ENCODE measurements at places on chromosomes 1 and 21.

DNA sequence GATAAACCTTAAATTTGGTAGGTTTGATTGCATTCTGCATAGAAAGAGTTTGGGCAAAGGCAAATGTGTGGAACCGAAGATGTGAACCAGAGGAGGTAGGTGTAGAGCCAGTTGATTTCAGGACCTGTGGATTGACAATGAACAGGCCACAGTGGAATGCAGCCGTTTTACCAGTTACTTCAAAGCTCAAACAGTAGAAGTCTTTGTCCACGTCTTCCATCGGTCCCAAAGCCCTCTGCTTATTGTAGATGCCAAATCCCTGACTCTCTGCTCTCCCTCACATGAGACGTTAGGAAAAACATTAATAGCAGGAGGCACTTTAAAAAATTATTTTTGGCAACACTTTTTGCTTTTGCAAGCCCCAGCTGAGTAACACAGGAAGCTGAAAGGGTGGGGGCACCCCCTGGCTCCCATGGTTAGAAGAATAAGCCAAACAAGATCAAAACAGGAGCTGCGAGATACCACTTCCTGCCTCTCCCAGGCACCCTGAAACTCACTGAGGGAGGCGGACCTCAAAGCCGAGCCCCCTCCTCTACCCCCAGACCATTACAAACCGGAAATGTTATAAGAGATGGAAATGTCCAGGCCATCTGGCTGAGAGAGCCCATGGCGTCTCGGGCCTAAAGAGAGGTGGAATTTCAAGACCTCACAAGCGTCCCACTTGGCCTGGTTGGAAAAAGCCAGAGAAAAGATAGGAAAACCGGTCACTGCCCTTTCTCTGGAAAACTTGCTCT lies 13.5 kb downstream of the TRAF3IP3 start:
- H3K27ac ChIP-seq = no peak overlapping the region
- DNase-seq = peak; percentile 76

DNA sequence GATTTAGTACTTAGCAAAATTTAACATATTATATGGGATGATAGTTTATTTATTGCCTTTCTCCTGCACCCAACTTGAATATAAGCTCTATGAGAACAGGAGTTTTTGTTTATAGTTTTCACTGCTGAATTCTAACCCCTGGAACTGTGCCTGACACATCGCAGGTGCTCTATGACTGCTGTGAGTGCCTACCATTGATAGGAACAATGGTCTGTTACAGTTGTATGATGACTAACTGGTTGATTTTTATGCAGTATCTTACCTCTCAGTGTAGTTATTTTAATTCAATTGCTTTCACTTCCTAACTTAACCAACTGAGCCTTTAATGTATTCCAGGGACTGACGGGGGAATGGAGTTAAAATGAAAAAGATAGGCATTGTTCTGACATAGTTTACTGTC lies 336.0 kb downstream of the ST6GALNAC3 start:
- no peaks in the 10 kb centered on the region for H3K4me1 ChIP-seq
- DNase-seq = no peak
- H3K36me3 ChIP-seq = peaks cover 10% of the 10 kb centered on the region
- no peak overlapping the region for H3K4me3 ChIP-seq

- peaks cover 5% of the 10 kb centered on the region for H3K36me3 ChIP-seq
- peaks cover 7% of the 10 kb centered on the region for H3K4me1 ChIP-seq
- no peaks in the 10 kb centered on the region for H3K27me3 ChIP-seq
- no peak for DNase-seq
- no peak overlapping the region for H3K27ac ChIP-seq
- no peak overlapping the region for H3K4me3 ChIP-seq
Observed at GRCh38 chr21:32483293-32483595, 70.7 kb downstream of the EVA1C start.

DNA sequence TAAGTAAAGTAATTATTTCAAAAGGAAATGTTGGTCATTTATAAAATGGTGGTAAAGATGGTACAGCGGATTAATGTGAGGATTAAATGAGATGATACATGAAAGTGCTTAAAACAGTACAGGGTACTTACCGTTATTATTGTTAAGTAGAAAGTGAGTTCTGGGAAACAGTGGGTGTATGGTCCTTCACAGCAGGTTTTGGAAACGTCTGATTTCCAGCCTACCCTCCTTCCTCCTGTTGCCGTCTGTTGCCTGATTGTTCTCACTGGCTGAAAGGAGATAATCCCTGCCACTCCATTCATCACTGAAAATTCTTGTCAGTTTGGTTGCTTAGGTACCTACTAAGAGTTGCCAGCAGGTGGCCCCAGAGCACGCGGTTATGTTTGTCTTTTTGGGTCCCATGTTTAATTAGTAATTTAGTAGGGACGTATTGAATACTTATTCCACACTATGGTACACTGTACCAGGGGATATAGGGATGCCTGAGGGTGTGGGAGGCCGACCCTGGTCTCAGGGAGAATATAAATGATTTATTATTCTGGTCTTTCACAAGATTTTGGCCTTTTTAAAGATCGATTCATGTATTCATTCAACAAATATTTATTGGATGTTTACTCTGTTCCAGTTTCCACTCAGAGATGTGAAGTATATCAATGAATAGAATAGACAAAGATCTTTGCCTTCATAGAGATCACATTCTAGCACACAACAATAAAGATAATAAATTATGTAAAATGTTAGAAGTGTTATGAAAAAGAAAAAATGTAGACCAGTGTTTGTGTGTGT lies 30.8 kb upstream of the RPTN start:
- peaks cover 13% of the 10 kb centered on the region for H3K4me1 ChIP-seq
- H3K27me3 ChIP-seq = no peaks in the 10 kb centered on the region
- DNase-seq = peak; percentile 37
- H3K36me3 ChIP-seq = no peaks in the 10 kb centered on the region
- peak overlapping the region; percentile 86 for H3K4me3 ChIP-seq
- H3K27ac ChIP-seq = peak overlapping the region; percentile 81

DNA sequence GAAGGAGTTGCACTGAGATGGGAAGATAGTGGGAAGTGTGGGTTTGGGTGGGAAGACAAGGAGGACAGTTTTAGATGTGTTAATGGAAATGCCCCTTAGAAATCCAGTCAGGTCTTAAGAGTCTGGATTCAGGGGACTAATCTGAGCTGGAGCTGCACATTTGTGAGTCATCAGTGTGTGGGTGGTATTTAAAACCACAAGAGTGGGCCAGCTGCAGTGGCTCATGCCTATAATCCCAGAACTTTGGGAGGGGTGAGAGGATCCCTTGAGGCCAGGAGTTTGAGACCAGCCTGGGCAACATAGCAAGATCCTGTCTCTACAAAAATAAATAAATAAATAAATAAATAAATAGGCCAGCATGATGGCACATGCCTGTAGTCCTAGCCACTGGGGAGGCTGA lies 40.9 kb upstream of the SLC6A9 start:
- no peaks in the 10 kb centered on the region for H3K36me3 ChIP-seq
- no peak overlapping the region for H3K27ac ChIP-seq
- H3K4me3 ChIP-seq = no peak overlapping the region
- DNase-seq = no peak

GRCh38 chr1:184932319-184932718 lies 42.0 kb downstream of the NIBAN1 start:
- H3K27me3 ChIP-seq = peaks cover 2% of the 10 kb centered on the region
- no peaks in the 10 kb centered on the region for H3K36me3 ChIP-seq
- H3K4me3 ChIP-seq = no peak overlapping the region
- no peak for DNase-seq
- no peak overlapping the region for H3K27ac ChIP-seq

DNA sequence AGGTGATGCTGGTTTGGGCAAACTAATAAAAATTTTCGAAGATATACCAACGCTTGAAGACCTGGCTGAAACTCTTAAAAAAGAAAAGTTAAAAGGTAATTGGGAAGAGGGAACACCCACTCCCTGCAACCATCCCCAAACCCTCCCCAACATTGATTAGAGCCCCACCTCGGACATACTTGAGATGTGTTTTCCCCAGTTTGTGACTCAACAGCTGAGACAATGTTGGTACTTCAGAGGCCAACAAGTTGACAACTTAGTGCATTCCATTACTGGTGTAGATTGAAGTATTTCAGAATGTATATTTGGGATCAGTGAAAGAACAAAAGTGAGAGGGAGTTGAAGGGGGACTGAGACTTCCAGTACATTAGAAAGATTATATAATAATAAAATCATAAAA lies 5.1 kb downstream of the IFI16 start:
- H3K27me3 ChIP-seq = no peaks in the 10 kb centered on the region
- peaks cover 42% of the 10 kb centered on the region for H3K4me1 ChIP-seq
- DNase-seq = no peak
- H3K4me3 ChIP-seq = peak overlapping the region; percentile 96
- H3K27ac ChIP-seq = peak overlapping the region; percentile 57

DNA sequence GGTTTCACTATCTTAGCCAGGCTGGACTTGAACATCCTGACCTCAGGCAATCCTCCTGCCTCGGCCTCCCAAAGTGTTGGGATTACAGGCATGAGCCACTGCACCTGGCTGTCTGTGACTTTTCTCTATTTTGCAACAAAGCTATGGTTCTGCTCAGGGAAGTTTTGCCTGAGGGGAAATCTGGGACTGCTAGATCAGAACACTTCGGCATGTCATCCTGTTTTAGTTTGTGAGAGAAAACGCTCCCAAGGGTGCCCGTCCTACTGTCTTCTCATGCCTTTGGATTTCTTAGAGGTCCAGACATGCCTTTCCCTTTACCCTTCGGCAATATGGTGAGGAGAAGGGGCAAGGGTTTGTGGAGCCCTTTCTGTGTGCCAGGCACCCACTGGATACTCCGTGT lies 5.6 kb upstream of the CORT start:
- peaks cover 2% of the 10 kb centered on the region for H3K4me1 ChIP-seq
- no peak for DNase-seq
- H3K4me3 ChIP-seq = no peak overlapping the region
- no peak overlapping the region for H3K27ac ChIP-seq

GRCh38 chr1:64265141-64265540 lies 61.7 kb downstream of the UBE2U start:
- H3K4me1 ChIP-seq = peaks cover 3% of the 10 kb centered on the region
- H3K4me3 ChIP-seq = no peak overlapping the region
- no peak overlapping the region for H3K27ac ChIP-seq
- DNase-seq = no peak

- DNase-seq = no peak
- H3K27me3 ChIP-seq = no peaks in the 10 kb centered on the region
- H3K4me3 ChIP-seq = no peak overlapping the region
- H3K27ac ChIP-seq = no peak overlapping the region
- H3K4me1 ChIP-seq = no peaks in the 10 kb centered on the region
- peaks cover 10% of the 10 kb centered on the region for H3K36me3 ChIP-seq
Observed at GRCh38 chr1:247047702-247048101, 30.9 kb downstream of the ZNF670 start.

DNA sequence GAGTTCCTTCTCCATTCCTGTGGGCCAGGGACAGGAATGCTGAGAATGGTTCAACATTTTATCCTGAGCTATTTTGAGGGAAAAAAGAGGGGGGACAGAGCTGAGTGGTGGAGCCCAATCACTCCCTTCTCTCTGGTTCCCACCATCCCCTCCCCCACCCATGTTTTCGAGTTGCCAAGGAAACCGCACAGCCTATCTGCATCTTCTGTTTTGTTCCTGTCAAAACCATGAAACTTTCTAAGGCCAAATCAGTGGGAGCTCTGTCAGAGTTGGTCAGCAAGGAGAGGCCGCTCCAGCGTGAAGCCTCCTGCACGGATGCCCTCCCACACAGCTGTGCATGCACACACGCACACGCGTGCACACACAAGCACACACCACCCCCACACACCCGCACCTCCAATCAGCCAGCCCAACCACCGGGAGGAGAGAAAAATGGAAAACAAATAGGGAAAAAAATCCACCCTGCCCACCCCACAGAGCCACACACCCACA lies 54.5 kb upstream of the ATP2B4 start:
- H3K4me3 ChIP-seq = no peak overlapping the region
- no peak overlapping the region for H3K27ac ChIP-seq
- DNase-seq = no peak
- peaks cover 3% of the 10 kb centered on the region for H3K4me1 ChIP-seq
- H3K27me3 ChIP-seq = peaks cover 9% of the 10 kb centered on the region

DNA sequence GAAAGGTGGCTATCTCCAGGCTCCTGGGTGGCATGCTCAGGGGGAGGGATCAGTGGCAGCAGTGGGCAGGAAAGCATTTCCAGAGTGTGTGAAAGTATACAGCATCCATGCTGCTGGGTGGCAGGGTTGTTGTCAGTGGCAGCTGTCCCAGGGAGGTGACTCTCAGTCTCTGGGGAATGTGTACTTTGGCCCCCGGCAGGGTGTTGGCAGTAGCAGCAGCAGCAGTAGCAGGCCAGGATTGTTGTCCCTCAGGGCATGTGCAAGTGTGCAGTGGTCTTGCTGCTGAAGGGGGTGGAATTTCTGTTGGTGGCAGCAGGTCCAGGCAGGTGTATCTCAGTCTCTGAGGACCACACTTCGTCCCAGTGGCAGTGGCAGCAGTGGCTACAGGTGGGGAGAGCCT lies 71.7 kb upstream of the GUCA2B start:
- H3K27ac ChIP-seq = peak overlapping the region; percentile 29
- peaks cover 15% of the 10 kb centered on the region for H3K27me3 ChIP-seq
- H3K4me3 ChIP-seq = no peak overlapping the region
- no peak for DNase-seq

DNA sequence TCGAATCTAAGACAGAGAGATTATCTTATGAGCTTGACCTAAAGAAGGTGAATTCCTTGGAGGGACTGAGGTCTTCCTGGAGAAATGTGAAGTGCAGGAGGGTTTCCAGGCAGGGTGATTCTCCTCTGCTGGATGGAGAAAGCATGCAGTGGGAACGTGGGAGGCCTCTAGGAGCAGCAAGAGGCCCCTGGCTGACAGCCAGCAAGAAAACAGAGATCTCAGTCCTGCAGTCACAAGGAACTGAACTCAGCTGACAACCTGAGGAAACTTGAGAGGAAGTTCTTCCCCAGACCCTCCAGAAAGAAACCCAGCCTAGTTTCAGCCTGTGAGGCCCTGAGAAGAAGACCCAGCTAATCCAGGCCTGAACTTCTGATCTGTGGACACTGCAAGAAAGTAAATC lies 345.9 kb downstream of the FAM72C start:
- H3K36me3 ChIP-seq = no peaks in the 10 kb centered on the region
- H3K27ac ChIP-seq = no peak overlapping the region
- no peaks in the 10 kb centered on the region for H3K4me1 ChIP-seq
- peaks cover 26% of the 10 kb centered on the region for H3K27me3 ChIP-seq
- H3K4me3 ChIP-seq = no peak overlapping the region

GRCh38 chr1:186250529-186250928 lies 124.5 kb downstream of the TPR start:
- H3K4me3 ChIP-seq = no peak overlapping the region
- peaks cover 7% of the 10 kb centered on the region for H3K36me3 ChIP-seq
- no peak for DNase-seq
- no peak overlapping the region for H3K27ac ChIP-seq
- H3K4me1 ChIP-seq = no peaks in the 10 kb centered on the region

DNA sequence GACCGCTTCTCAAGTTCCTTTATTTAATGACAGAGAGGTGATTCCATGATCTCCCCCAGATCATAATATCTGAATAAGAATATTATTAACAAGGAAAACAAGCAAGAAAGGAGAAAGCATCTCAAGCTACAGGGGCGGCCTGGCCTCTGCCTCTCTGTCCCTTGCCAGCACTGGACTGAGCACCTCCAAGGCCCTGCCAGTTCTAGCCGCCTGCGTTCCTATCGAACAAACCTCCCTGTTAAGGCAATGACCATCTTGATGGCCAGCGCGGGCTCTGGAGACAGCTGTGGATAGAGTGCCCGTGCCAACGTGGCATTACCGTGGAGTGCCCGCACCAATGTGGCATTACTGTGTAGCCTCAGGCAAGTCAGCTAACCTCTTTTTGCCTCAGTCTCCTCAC lies 84.8 kb downstream of the NPHP4 start:
- no peaks in the 10 kb centered on the region for H3K4me1 ChIP-seq
- no peak for DNase-seq
- no peak overlapping the region for H3K4me3 ChIP-seq
- H3K27ac ChIP-seq = no peak overlapping the region

- no peak overlapping the region for H3K27ac ChIP-seq
- DNase-seq = no peak
- H3K4me1 ChIP-seq = no peaks in the 10 kb centered on the region
- no peaks in the 10 kb centered on the region for H3K36me3 ChIP-seq
- peaks cover 38% of the 10 kb centered on the region for H3K27me3 ChIP-seq
- no peak overlapping the region for H3K4me3 ChIP-seq
Observed at GRCh38 chr1:236128646-236129178, 13.6 kb upstream of the GPR137B start.
